NCI-H526 (cell line): ENCODE measurements at places on chromosomes 7 and 10.

DNA sequence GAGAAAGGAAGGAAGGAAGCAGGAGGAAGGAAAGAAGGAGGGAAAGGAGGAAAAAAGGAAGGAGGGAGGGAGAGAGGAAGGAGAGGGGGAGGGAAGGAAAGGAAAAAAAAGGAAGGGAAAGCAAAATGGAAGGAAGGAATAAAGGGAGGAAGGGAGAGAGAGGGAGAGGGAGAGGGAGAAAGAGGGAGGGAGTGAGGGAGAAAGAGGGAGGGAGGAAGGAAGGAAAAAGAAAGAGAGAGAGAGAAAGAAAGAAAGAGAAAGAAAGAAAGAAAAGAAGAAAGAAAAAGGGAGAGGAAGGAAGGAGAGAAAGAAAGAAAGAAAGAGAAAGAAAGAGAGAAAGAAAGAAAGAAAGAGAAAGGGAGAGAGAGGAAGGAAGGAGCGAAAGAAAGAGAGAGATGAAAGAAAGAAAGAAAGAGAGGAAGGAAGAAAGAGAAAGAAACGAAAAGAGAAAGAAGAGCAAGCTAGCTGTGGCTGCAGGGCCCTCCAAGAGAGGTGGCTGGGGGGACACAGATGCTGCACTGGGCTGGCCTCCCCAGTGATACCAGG lies 472.4 kb upstream of the MGMT start:
- DNase-seq: no peak

GRCh38 chr10:121919666-121920065 lies 8.2 kb downstream of the ATE1 start:
- DNase-seq: no peak

DNA sequence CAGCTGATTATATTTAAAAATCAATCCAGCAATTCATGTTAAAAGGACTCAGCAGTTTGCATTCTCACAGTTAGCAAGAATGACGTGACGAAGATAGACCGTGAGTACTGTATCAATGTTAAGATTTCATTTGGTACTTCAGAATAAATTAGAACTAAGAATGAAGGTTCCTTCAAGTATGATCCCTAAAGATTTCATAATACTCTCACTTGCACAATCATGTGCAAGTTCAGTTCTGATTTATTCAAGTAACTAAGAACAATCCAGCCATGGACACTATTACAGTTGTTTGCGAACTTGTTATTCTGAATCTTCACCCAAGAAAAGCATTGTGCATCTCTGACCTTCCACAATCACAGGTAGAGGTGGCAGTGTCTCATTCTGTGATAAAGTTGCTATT lies 7.7 kb downstream of the RHEB start:
- no peak for DNase-seq

GRCh38 chr10:6013413-6014192 lies 36.3 kb upstream of the IL15RA start:
- DNase-seq: no peak

DNA sequence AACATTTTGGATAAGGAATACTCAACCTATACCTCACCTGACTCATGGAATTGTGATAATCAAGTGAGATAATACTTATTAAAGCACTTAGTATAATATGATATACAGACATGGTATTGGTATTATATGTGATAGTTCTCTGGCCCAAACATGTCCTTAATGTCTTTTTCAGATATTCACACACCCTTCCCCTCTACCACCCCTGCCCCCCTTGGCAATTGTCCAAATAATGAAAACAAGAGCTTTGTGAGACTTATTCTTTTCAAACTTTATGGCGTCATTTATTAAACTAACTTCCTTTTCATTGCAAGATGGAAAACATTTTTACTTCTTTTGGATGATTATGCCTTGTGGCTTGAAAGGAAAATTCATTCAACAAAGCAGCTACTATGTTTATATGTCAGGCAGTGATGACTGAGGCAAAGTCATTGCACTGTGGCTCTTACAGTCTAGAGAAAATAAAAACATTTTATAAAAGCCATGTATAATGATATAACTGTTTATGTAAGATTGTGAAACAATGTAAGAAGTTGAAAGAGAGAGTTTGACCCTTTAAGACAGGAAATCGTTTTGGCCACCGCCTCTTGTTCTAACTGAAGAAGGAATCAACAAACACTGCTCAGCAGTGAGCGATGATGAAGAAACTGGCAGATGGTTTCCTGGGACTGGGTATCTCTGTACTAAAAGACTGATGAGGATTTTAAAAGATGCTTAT lies 27.4 kb downstream of the MINPP1 start:
- DNase-seq: no peak
